C1 segment of cervical spinal cord (tissue), 14 donors: ENCODE measurements at places on chromosomes 1 and 21.

GRCh38 chr1:115012006-115012405, 17.6 kb upstream of the TSHB start:
- no peak for DNase-seq

DNA sequence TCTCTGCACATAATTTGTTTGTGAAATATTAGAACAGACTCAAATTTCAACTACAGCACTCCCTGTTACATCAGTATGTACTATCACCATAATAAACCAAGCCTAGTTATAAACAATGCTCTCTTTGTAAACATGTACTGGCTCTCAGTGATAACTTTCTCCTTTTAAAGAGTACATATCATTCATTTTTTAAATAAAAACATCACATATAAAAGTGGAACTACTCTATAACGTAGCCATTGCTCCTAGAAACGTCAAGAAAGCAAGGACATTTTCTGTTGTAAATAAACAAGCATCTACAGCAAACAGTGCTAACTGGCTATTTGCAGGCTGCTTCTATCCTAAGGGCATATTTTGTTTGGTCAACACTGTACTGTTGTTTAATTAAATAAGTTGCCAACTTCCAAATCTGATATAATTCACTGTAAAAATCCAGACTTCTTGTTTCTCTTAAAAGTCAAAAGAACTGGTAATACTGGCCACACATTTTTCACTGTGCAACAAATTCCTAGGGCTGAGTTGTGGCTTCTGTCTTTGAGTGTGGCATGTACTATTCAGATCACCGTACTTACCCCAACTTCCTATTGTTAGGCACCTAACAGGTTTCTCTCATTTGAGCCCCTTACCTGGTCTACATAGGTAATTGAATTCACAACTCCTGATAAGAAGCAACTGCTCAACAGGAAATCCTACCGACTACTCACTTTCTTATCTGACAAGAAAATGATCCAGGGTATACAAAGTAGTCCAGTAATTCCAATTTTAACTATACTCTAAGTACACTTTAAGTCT, 111.9 kb downstream of the DENND1B start:
- no peak for DNase-seq

GRCh38 chr1:73576083-73576482, 621.9 kb downstream of the LRRIQ3 start:
- DNase-seq, result no peak

DNA sequence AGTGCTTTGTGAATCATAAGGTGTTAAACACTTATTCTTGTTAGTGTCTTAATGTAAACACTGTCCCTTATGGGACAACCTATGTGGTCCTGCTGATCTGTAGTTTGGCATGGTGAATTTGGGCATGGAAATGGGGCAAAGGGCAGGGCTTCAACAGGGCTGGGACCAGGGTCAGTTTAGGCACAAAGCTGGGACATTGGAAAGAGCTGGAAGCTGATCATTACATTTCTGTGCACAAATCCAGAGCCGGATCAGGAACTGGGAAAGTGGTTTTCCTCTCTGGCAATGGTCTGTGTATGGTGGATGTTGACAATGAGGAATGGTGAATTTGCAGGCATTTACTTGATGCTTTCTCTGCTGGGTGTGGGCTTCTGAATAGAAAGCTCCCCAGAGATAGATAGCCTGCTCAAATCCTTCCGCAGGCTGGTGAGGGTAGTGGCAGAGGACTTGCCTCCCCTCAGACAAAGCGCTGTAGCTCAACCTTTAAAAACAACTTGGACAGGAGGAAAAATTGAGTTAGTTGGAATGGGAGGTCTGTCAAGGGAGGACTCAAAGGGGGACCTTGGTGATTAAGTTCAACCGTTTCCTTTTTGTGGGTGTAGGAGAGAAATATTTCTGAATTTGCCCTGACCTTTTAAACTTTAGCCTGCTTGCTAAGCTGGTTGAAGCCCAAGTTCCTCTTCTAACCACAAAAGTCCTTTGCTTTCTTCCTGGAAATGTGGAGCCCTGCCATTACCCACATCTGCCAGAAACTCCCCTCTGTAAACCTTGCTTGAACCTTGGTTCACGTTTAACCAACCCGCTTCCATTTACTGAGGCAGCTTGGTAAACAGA, 35.3 kb downstream of the HLX start:
- DNase-seq, result no peak

DNA sequence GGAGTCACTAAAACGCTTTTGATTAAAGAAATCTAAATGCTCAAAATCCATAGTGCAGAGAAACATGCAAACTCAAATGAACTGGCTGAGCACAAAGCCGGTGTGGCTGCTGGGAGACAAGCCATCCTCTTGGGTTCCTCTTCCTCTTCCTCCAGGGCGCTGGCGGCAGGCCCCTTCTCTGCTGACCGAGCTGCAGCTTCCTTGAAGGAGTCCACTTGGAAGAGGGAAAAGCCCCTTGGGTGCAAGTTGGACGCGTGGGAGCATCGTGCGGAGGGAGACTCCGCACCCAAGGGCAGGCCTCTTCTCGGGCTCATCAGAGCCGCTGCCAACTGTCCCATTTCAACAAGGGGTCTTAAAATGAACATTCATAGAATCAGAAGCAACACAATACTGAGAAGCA, 7.9 kb downstream of the CCNL2 start:
- no peak for DNase-seq

DNA sequence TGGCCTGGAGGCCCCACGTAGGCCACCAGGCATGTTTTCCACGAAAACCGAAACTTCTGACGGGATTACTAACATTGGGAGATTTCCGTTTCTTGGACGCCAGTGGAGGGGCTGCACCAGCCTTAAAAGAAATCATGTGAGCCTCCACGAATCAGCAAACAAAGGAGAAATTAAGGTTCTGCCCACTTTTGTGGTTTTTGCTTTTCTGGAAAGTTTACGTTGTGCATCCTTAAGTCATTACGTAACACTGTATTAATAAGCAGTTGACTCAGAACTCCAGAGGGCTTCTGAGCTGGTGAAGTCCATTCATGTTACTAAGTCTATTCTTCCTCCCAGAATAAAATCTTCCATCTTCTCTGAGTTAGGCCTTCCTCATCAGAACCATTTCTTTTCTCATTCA, 168.5 kb downstream of the PSMG1 start:
- no peak for DNase-seq

GRCh38 chr21:15272591-15272990, 207.8 kb upstream of the NRIP1 start:
- DNase-seq, result no peak

GRCh38 chr1:230391776-230392535, 34.2 kb downstream of the PGBD5 start:
- no peak for DNase-seq

DNA sequence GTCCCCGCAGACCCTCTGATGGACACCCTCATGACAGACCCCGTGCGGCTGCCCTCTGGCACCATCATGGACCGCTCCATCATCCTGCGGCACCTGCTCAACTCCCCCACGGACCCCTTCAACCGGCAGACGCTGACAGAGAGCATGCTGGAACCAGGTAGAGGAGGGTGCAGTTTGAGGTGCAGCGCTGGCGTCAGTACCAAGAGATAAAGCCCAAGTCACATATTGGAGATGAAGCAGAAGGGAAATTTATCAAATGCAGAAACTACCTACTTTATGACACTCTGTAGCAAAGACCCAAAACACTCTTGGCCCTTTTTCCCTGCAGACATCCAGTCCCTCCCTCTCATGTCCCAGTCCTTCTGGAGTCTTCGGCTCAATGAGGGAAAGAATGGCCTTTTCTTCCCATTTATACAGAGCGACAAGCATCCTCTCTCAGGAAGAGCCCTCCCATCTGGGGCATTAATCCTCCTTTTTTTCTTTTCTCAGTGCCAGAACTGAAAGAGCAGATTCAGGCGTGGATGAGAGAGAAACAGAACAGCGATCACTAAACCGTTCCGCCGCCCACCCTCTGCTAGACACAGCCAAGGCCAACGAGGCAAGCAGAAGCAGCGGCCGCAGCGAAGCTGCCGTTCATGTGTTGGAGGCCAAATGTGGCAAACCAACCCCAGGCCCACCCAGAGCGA, 30.8 kb upstream of the KIF1B start:
- DNase-seq, result peak; percentile 54

- DNase-seq, result no peak
Measured at GRCh38 chr21:40658311-40658710, 188.6 kb downstream of the DSCAM start.

DNA sequence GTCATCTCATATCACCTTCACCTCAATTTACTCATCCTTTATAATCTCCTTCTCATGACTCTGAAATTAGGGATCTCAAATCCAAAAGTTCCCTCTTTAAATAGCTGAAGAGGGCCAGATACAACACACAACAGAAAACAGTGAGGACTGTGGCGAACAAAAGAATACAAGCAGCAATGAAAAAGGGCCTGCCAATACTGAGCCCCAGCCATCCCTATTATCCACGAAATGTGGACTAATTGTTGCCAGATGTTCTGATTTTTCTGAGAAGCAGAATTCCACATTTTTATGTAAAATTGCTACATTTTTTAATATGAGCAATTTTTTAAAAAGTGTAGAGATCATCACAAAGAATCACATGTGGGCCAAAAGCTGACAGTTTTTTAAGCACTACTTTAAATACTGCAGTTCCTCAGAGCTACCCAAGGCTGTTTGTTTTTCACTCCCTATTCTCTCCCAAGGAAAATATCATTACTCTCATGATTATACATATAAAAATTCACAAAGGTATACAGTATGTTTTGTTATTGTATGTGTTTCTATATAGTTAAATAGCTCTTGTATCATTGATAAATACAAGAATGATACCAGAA, 90.0 kb downstream of the ASH1L start:
- no peak for DNase-seq

DNA sequence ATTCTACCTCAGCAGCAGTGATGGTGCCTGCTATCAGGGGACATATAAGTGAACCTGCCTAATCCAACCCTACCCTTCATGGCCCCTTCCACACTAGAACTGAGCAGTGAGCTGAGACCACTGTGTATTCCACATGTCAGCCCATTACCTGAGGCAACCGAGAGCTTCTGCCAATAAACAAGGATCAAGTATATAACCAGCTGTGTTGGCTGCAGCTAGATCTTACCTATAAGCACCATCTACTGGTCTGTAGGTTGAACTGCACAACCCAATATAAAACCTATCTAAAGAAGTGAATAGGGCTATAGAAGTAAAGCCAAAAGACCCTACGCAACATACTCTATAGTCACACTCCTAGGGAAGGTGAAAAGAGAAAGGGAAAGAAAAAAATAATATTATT, 376.9 kb downstream of the HHIPL2 start:
- DNase-seq, result no peak

- DNase-seq, result no peak
Measured at GRCh38 chr1:93851327-93851712, 27.7 kb downstream of the DNTTIP2 start.
